ENCODE measurements at places on chromosomes 4 and X.

DNA sequence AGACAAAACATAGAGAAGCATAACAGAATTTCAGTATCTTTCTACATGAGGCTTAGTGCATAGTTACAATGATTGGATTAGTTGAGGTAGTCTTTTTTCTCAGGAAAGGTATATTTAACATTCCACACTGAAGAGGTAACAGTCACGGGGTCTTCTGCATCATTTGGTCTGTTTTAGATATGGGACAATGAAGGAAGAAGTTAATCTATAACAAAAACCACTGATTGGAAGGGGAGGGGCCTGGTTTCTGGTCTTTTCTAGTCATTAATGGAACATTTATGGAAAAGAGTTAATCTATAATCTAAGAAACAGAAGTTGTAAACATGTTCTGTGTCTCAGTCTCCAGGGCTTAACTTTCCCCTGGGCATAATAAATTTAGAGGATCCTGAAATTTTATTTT, 37.3 kb upstream of the HPSE start:
- DNase-seq, result no peak

DNA sequence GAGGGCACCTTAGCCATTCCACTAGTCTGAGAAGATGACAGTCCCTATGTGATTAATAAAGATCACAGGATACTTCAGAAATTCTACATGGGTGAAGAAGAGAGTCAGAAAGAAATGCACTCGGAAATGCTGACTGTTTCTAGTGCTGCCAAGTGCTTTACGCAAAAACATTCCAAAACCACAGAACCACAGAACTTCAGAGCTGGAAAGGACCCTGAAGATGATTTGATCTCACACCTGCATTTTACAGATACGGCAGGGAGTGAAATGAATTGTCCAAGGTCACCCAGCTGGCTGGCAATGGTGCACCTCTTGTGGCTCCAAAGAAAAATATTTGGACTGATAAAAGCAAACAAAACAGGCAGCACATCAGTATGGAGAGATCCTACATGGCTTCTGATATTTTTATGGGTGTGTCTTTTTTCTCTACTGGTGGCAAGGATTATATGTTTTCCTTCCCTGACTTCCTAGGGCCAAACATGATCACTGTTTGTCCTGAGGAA, 115.9 kb downstream of the MAML3 start:
- no peak for DNase-seq

DNA sequence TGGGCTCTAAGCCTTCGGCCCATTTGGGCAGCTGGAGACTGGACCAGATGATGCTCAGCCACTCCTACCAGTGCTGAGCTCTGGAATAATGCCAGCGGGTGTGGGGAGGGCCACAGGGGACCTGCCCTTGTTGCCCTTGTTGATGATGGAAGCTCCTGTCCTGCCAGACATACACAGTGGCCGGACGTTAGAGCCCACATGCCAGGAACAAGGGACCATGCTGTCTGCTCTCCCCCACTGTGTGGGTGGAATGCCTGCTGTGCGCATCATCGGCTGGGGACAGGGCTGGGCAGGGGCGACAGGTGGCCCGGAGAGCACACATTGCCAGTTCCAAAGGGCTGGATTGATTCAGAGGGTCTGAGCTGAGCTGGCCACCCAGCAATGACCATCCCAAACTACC, 2.0 kb downstream of the ABLIM2 start:
- DNase-seq, result no peak

GRCh38 chrX:118231464-118231863, 114.4 kb upstream of the WDR44 start:
- DNase-seq, result no peak

- DNase-seq, result no peak
Measured at GRCh38 chr4:105193536-105193935, 46.9 kb downstream of the TET2 start.

GRCh38 chr4:3531318-3531878, 824 bp downstream of the LRPAP1 start:
- no peak for DNase-seq

- DNase-seq, result no peak
Measured at GRCh38 chrX:153794897-153795816, 689 bp downstream of the SSR4 start.

DNA sequence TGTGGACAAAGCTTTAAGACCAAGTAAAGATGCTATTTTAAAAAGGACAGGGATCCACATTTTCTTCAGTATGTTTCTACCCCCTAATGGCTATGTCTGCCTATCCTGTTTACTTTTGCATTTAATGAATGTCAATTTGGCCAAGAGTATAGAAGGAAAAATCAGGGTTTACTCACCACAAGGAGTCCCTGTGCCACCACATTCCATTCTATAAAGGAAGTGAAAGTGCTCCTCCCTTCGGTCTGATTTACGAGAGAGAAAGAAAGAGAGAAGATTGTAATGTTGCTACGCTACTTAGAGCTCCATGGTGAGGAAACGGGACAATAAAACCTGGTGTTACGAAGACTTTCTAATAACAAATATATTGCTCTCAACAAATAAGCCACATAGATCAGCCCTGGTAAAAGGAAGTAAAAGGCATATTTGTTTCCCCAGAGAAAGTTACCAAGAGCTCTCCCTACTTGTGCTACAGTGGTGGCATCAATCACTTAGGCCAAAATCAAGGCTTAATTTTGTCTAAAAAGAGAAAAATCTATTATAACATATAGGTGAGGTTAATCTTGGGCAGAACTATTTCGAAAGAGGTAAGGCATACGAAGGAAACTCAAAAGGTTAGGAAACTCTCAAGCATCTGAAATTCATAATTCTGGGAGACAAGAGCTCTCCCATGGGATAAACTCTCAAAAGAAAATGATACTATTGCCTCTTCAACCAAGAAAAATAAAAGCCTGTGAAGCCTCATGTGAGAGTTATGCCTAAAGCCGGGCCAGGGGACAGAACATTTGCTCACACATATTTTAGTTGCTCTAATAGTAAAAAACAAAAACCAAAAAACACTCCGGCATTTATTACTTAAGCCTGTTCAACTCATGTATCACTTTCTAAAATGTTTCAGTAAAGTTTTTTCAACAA, 29.5 kb downstream of the TAPT1 start:
- no peak for DNase-seq
